Activated naive CD8-positive, alpha-beta T cell treated with anti-CD3 and anti-CD28 coated beads, Interleukin-2, amount 50 U/mL, for 24 hours (primary cell): ENCODE measurements at places on chromosomes 7 and 10.
A peak's percentile ranks its signal among the peaks of the same experiment; 100 is the strongest.

DNA sequence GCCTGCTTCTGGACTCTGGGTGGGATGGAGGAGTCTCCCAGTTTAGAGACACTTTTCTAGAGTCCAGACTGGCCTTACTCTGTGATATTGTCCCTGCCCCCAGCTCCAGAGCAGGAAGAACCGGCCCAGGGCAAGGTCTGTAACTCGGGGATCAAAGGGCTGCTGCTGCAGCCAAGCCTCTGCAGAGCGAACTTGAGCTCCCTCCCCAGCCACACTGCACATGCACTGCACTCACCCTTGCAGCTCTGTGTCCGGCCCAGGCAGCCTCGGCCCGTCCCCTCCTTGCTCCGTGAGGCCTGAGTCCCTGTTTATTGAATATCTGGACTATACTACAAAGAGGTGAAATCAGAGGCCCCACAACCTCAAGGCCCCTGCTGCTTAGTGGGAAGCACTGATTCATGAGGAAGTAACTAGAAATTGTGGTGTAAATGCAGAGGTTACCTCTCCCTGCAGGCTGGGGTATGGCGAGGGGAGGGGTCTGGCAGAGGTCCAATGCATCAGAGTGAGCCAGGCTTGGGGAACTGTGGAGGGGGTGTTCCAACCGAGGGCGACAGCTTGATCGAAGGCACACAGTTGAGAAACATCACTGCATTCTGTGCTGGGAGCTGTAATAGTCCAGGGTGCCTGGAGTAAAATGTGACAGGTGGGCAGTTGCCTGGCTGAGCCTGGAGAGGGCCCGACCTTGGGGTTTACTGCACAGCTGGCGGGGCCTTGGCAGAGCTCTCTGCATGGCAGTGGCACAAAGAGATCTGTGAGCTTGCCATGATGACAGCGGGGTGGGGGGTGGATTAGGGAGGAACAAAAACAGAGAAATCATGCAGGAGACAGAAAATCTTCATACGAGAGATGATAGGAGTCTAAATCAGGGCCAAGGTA lies 49.1 kb downstream of the AOC1 start:
- no peak for DNase-seq

DNA sequence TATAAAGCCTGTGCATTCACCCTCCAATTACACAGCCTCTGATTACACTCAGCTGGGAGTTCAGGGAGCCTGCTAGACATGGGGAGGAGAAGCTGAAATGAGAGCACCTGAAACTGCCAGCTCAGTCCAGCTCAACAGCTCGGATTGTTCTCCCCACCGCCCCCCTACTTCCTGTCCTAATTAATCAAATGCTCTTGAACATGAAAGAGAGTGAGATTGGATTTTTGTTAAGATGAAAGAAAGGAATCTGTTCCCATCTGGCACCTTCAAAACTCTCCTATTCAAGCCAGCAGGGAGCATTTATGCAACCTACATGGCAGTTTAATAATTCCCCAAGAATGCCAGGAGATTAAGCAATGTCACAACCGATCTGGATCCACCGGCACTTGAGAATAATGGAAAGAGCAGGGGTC lies 98.0 kb downstream of the NPSR1 start:
- DNase-seq = no peak

DNA sequence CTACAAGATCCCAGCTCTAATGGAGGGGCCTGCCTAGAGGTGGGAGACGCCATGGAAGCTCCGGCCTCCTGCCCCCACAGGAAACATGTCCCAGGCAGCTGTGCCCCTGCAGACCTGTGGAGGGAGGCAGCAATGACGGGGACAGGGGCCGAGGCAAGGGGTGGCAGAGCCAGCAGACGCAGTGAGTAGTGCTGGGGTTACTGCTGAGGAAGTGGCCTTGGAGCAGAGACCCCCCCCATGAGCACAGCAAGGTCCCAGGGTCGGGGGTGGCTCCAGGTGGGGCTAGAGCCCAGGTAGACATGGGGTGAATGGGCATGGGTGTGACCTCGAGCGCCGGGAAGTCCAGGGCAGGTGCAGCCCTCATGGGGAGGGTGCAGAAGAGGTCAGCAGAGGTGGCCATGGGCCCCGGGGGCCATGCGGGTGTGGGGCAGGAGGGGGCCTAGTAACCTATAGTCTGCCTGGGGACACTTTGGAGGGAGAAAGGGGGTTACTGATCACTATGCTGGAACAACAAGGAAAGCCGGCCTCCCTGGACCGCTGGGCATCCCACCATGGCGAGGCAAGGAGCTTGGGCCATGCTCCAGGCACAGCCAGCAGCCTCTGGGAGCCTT lies 45.5 kb downstream of the JAKMIP3 start:
- DNase-seq = no peak

DNA sequence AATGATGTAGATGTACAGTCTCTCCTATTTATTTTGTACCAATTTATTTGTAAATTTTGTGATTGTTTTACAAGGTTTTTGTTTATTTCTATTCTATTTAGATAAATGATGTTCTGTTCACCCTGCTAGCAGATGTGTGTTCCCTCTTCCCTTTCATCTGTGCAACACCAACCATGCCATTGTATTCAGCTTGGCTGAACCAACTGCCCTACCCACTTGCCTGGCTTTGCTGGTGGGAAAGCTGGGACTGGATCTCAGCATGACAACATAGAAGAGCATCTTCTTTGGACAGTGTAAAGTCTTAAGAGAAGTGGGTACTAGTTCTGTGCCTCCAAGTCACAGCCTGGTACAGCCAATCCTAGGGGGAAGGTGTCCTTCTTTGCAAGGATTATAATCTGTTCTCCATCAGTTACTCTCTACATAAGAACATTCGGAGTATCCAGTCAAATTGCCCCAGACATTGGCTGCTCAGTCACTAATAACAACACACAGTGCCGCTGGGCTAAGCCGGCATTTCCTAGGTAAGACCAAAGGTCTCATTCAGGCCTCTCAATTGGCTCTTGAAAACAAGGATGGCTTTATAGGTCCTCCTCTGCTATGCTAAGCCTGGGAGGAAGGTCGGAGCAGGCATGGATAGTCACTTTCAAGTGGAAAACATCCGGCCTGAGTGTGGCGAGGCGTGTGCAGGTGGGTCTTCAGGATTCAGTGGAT lies 109.7 kb downstream of the NT5C2 start:
- no peak for DNase-seq

- peak; percentile 70 for DNase-seq
These were observed 22.2 kb downstream of the LIPK start for GRCh38 chr10:88728107-88728763.

DNA sequence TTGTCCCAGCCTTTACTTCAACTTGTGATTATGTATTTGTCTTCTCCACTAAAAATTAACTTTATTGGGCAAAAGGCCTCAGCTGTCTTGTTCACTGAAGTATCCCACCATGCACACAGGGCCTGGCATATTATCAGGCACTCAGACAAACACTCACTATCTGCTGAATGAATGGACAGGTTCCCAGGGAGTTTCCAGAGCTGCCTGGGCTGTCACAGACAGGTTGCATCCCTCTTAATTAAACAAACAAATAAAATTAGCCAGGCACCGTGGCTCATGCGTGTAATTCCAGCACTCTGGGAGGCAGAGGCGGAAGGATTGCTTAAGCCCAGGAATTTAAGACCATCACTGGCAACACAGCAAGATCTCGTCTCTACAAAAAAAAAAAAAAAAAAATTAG lies 1.5 kb upstream of the TSPAN14 start:
- no peak for DNase-seq

- DNase-seq = no peak
These were observed 534.9 kb upstream of the LRRTM3 start for GRCh38 chr10:66390926-66391325.

DNA sequence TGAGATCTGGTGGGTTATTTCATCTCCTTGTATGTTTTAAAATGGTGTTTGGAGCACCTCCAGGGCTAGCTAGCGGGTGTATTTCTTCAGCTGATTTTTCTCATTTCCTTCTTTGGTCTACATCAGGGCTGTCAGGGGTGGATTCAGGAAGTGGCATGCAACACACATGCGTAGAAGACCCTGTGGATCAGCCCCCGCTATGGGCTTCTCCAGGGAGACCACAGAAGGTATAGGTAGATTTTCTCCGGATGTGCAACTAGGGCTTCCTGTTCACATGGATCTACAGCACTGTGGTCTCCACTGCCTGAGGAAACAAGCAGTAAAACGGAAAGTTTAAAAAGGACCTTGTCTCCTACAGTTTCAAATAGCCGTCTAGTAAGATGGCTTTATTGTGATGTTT lies 10.4 kb downstream of the NUB1 start:
- peak; percentile 55 for DNase-seq

DNA sequence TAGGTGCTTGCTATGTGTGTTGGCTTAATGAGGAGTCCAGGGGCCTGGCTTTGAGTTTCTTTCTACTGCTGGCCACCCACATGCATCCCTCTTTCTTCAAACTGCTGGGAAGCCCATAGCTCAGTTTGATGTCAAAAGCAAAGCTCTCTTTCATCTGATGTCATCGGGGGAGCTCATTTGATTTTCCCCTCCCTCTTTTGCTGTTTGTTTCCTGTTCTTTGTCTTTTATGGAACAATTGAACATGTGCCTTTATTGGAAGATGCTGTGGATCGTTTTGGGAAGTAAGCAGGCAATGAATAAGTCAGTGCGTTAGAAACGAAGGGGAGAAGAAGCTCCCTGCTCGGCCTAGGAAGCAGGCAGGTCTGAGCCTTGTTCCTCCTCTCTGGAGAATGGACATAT lies 140.7 kb downstream of the GRK5 start:
- no peak for DNase-seq

GRCh38 chr10:61179771-61180170 lies 235.8 kb upstream of the RHOBTB1 start:
- DNase-seq = no peak

GRCh38 chr7:22114440-22114981 lies 168.8 kb upstream of the CDCA7L start:
- DNase-seq = no peak

DNA sequence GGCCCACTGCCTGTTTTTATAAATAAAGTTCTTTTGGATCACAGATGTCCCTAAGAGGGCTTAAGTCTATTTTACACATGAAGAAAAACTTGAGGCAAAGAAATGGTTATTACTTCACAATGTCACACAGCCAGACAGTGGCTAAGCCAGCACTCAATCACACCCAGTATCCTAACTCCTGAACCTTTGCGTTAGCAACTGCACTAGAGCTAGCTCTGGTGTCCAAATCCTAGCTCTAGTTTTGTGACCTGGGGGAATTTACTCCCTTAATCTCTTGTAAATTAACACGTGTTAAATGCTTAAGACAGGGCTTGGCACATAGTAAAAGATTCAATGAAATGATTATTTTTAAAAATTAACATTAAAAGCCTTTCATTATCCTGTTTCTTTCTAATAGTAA lies 49.0 kb upstream of the TPK1 start:
- no peak for DNase-seq

- no peak for DNase-seq
These were observed 337.9 kb downstream of the WDR11 start for GRCh38 chr10:121189066-121189465.

DNA sequence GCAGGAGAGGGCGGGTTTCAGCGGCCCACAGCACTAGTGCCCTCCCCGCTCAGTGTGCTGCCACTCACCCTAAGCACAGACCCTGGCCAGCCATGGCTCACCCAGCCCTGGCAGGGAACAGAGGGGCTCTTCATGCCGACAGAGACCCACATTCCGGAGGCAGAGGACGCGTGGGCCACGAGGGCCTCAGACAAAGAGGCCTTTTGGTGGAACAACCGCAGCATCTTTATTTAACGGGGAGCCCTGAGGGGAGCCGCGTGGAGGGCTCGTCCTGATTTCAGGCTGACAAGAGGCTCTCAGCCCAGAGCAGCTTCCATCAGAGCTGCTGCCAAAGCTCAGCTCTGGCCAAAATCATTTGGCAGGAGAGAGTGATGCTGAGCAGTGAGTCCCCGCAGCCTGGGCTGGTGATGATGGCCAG lies 127.8 kb downstream of the SH3PXD2A start:
- DNase-seq = no peak

DNA sequence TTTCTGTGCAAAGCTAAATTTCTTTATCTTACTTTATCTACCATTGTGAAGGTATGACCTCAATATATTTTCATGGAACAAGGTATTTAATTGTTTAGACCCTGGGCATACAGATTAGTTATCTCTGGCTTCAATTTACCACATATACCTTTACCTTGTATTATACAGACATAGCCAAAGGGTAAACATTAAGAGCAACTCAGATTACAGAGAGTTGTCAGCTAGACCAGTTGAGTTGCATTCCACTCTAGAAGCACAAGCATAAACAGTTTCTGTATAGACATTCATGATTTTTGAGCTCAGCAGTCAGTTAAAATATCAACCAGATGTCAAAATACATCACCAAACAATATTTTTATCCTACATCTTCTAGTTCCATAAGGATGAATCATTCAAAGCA lies 857.3 kb upstream of the ZWINT start:
- DNase-seq = no peak

GRCh38 chr7:85520175-85520574 lies 333.3 kb upstream of the SEMA3D start:
- DNase-seq = no peak

DNA sequence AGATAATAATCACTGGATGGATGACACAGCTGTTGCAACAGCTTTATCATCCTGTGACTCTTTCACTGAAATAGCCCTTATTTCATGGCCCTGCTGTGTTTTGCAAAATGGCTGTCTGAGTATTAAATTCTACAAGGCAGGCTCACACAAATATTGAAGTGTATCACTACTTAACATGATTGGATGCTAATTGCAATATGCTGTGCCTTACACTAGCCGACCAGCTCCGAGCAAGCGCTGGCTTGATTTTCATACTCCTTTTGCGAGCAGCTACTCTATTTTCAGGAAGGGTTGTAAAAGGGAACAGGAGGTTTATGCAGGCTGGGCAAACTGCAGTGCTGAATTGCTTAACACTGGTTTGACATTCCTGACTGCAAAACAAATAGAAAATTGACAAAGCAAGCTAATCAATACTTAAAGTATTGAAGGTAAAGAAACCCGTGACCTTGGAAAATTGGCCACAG lies 121.6 kb downstream of the CACNB2 start:
- no peak for DNase-seq

GRCh38 chr7:37833107-37833817 lies 15.1 kb upstream of the NME8 start:
- peak; percentile 40 for DNase-seq

DNA sequence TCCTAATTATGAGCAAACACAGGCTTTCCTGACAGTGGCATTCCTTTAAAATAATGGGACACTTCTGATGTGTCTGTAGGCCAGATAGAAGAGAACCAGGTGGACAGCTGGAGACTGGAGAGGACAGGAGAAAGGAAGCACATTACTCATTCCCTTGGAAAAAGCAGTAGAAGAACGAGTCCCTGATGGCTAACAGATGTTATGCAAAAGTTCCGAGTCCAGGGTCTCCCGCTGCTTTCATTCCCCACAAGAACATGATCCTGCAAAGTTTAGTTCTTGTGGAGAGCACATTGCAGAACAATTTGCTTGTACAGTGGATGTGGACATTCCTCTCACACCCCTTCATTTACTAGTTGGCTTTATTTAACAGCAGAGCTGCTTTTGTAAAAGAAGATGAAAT lies 137.6 kb downstream of the GPAM start:
- DNase-seq = no peak

- DNase-seq = no peak
These were observed 21.7 kb upstream of the KEL start for GRCh38 chr7:142983825-142984224.

DNA sequence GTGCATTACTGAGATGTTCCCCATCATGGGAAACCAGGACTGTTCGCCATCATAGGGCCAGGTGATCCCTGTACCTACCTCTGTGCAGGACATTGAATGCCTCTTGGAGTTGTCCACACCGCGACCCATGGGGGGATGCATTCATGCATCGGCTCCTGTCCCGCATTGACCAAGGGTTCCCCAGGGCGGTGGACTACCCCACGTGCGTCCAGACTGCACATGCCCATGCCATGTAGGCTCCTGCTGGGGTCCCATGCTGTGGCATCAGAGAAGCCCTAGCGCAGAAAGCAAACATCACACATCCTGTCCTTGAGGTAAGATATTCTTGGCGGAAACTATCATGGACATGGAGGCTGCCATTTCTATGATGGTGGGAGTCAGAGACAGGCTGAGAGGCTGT lies 121.6 kb upstream of the UNC5B start:
- DNase-seq = no peak
